ENCODE measurements at places on chromosomes 6 and 20. TPM values are rescaled to one million over a fixed set of nuclear protein-coding genes. Genes with fewer than 3 reads are reported as not detected.

- no peaks in the 10 kb centered on the region for H3K4me1 ChIP-seq
- H3K36me3 ChIP-seq = no peaks in the 10 kb centered on the region
- DNase-seq = no peak
- H3K4me3 ChIP-seq = no peak overlapping the region
Observed at GRCh38 chr6:21084656-21085055, 508.9 kb upstream of the SOX4 start.

Gene CST2
- not detected for total RNA-seq

GRCh38 chr20:23268792-23269354, 81.7 kb upstream of the NXT1 start:
- no peaks in the 10 kb centered on the region for H3K36me3 ChIP-seq
- H3K4me1 ChIP-seq = no peaks in the 10 kb centered on the region
- no peak overlapping the region for H3K4me3 ChIP-seq

Gene JPH2
- total RNA-seq = 1.3 TPM

GRCh38 chr6:10719296-10719963, 3.4 kb upstream of the TMEM14C start:
- no peak for DNase-seq
- H3K27me3 ChIP-seq = no peaks in the 10 kb centered on the region
- peak overlapping the region; percentile 50 for H3K4me3 ChIP-seq
- peaks cover 4% of the 10 kb centered on the region for H3K4me1 ChIP-seq
- H3K36me3 ChIP-seq = no peaks in the 10 kb centered on the region
- no peak overlapping the region for H3K27ac ChIP-seq

GRCh38 chr6:155100087-155100486, 105.0 kb downstream of the TIAM2 start:
- H3K4me3 ChIP-seq = no peak overlapping the region
- H3K27me3 ChIP-seq = no peaks in the 10 kb centered on the region
- H3K27ac ChIP-seq = no peak overlapping the region
- no peaks in the 10 kb centered on the region for H3K36me3 ChIP-seq
- no peaks in the 10 kb centered on the region for H3K4me1 ChIP-seq

Data from colonic mucosa (tissue), 4 donors.